ENCODE measurements at places on chromosomes 13 and 19.

DNA sequence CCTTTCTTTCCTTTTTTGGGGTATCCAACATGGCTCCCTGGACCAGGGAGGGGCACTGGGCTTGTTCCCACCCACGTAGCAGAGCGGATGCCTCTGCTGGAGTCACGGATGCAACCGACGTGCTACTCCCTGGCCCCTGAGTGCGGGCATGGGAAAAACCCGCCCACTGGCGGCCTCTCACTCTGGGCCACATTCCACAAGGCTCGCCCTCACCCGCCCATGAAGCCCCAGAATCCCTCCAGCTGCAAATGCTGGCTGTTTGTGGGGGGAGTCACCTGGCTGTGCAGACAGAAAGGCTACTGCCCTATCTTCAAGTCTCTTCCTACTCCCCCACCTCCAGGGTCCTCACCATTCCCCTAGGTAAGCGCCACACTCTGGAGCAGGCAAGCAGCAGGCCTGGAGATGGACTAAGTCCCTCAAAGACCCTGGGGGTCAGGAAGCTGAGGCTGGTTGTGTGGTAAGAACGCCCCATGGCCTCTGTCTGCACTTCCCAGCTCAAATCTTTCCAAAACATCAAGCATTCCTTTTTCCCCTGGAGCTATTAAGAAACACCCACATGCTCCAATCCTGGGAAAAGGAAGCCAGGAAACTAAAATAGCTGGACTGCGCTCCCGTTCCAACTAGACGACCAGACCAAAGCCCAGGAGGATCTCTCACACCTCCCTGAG, 17.9 kb upstream of the EPHX3 start:
- DNase-seq = no peak

- no peak for DNase-seq
Measured at GRCh38 chr19:495081-495401, 1.2 kb upstream of the MADCAM1 start.

DNA sequence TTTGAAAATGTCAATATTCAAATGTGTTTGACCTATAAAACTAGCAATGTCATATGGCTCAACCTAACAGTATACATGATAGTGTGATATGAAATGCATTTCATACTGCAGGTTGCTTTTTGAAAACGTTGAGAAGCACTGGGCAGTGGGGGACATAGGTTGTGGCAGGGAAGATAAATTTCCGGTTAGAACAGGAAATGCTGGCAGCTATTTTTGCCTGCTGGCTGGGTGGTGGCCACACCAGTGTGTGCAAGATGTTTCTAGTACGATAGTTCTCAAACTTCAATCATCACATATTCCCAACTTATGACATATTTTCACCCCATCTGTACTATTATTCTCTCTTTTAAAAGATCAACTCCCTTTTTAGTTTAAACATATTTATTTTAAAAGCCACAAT, 17.2 kb downstream of the FXYD5 start:
- DNase-seq = no peak

GRCh38 chr19:53511933-53512374, 26.0 kb upstream of the ZNF331 start:
- peak; percentile 22 for DNase-seq

DNA sequence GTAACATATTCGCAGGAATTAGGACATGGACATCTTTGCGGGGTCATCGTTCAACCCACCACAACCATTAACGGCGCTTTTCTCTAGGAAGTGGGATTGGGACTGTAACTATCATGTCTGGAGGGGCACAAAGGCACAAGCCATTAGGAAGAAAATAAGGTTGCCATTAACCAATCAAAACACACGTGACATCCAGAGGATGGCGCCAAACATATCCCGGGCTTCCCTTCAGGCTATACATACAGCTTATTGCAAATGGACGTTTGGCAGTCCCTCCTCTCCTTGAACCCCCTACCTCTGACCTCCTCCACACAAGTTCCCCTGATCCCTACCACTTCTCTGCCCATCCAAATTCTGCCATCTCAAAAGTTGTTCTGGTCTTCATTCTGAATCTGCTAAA, 26.6 kb upstream of the GSX1 start:
- DNase-seq = no peak

GRCh38 chr19:7643031-7643415, 6.1 kb downstream of the STXBP2 start:
- DNase-seq = no peak

- peak; percentile 55 for DNase-seq
Measured at GRCh38 chr19:35153701-35154524, 622 bp upstream of the FXYD5 start.

DNA sequence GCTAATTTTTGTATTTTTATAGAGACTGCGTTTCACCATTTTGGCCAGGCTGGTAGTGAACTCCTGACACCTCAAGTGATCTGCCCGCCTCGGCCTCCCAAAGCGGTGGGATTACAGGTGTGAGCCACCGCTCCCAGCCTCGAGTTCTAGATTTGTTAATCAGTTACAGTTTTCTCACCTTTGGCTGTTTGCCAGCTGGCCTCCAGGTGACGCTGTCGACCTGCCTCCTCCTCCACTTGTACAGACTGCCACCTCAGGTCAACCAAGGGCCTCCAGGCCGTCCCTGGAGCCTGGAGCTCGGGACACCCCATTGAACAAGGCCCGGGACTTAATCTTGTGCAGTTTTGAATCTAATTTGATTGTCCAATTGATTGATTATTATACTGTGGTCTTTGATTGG, 45.5 kb downstream of the IER2 start:
- DNase-seq = peak; percentile 38

DNA sequence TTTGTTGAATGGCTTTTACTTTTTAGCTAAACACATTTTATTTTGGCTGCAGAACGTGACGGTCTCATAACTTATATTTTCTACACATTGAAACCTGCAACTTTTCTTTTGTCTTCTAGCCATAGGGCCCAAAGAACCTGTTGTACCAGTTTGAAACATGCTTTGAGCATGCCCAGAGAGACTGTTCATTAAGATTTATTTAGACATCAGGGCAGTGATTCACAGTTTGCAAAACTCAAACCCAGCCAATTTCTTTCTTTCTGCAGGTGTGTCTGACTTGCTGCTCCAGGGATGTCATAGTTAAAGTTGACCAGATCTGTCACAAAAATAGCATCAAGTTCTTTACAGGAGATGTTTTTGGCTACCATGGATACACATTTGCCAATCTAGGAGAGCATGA, 22.0 kb downstream of the SAE1 start:
- DNase-seq = no peak

DNA sequence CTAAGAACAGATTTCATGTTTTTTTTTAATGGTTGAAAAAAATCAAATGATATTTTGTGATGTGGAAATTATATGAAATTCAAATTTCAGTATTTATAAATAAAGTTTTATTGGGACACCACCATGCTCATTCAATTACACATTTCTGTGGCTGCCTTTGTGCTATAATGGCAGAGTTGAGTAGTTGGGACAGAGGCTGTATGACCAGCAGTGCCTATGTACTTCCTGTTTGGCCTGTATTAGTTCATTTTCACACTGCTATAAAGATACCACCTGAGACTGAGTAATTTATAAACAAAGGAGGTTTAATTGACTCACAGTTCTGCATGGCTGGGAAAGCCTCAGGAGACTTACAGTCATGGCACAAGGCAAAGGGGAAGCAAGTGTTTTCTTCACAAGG, 33.6 kb downstream of the AKAP11 start:
- DNase-seq = no peak

GRCh38 chr13:48507021-48507420, 25.9 kb downstream of the RCBTB2 start:
- DNase-seq = no peak

DNA sequence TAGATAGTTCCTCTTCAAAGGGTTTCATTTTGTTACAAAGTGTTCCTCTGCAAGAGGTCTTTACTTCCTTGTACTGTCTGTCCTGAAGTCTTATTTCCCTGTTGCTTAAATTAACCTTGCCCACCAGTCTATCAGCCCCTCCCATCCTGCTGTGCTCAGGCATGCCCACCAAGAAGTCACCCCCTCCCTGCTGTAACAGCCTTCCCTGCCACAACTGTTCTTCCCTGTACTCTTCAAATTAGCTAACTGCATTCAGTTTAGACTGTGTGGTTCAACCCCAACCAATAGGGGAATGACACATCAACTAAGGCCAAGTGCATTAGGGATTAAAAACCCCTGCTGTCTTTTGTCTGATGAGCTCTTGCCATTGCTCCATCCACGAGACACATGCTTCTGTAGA, 34.4 kb upstream of the ZNF562 start:
- DNase-seq = no peak

- DNase-seq = no peak
Measured at GRCh38 chr13:74040200-74040599, 94.0 kb downstream of the KLF12 start.

- DNase-seq = no peak
Measured at GRCh38 chr19:45994456-45994997, 740 bp upstream of the CCDC61 start.

DNA sequence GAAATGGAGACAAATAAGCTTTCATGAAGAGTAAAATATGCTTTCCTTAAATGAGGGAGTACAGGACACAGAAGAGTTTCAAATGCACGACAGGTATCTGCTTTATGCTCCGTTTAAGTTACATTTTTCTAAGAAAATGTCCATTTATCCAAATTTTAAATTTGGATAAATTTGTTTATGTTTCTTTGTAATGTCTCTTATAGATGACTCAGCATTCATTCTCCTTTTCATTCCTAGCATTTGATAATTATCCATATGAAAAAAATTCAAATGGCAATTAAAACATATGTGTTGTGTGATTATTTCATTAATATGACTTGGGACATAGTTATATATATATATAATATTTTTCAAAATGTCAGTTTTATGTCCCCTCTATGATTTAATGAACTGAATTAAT, 1449.3 kb downstream of the SLITRK1 start:
- DNase-seq = no peak

DNA sequence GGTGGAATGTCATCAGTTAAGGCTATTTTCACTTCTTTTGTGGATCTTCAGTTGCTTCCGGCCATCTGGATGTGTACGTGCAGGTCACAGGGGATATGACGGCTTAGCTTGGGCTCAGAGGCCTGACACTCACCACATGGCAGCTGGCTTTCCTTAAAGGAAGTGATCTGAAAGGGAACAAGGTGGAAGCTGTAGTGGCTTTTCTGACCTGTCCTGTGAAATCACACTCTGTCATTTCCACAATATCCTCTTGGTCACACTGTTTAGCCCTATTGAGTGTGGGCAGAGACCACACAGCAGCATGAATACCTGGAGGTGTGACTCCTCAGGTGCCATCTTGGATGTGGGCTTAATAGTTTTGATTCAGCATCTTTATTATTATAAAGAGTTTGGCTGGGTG, 4.5 kb upstream of the BAX start:
- DNase-seq = no peak

DNA sequence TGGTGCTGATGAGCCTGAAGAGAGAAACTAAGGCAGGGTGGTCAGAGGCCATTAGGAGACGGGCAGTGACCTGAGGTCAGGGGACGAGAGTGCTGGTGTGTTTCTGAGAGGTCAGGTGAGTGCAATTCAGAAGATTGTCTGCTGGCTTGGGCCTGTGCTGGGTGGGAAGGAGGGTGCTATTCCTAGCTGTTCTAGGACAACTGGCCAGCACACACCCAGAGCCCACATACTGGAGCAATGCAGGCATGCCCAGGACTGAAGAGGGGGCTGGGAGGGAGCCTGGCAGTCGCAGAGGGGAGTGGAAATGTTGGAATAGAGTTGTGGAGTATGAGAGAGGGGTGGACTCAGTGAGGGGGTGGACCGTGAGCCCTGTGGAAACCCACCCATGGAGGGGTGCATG, 16.5 kb downstream of the ARHGEF7 start:
- no peak for DNase-seq

DNA sequence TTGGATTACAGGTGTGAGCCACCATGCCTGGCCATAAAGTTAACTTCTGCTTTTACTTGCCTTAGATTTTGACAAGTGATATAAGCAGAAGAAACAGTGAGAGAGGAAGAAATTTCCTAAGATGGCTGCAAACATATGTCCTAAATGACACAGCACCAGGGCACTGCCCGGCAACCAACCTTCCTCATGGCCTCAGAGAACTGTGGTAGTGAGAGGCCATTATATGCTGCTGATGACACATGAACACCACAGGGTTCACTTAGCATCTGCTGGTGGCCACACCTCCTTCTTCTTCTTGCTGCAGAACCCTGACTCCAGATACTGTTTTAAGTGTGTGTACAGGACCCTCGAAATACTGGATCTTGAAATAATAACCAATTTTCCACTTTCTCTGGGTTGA, 88.2 kb downstream of the KCTD12 start:
- no peak for DNase-seq

GRCh38 chr19:2337329-2337707, 8.8 kb downstream of the SPPL2B start:
- no peak for DNase-seq

DNA sequence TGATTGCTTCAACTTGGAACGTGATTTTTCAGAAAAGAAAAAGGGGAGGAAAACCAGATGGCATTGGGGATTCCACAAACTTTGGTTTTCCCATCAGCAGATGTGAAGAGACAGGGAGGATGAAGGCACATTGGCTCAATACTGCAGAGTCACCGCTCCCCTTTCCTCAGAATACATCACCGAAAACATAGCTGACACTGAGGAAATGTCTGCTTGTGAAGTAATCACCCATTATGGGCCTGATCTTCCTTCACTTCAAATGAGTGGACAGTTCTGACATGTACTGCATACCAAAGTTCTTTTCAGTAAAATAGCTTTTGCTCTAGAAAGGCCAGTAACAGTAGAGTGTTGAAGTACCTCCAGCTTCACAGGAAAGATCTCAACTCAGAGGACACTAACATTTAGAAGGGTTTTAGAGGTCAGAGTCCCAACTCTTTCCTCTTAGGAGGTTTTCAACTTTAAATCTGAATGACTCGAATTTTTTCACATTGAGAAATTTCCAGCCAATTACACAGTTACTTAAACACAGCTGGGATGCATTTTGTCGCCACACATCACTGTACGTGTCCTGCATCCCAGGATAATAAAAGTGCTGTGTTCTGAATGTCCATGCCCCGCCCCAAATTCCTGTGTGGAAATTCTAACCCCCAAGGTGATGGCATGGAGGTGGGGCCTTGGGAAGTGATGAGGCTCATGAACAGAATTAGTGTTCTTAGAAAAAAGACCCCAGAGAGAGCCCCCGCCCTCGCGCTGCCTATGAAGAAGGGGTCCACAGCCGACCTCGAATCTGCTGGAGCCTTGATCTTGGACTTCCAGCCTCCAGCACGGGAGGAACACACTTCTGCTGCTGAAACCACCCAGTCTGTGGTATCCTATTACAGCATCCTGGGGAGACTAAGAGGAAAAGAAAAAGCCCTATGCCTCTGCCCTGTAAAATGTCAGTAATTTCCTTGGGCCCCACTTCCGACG, 77.7 kb downstream of the COL4A1 start:
- no peak for DNase-seq

All from activated T-helper 1 cell treated with anti-CD3 and anti-CD28 coated beads, Interleukin-2, amount 50 U/mL, for 16 hours (primary cell).